Liver (tissue), 10 donors: ENCODE measurements at places on chromosomes 6 and 20. TPM values are rescaled to one million over a fixed set of nuclear protein-coding genes. Genes with fewer than 3 reads are reported as not detected.

The TAAR1 gene
- not detected for polyA plus RNA-seq

The C6orf136 gene
- 10.8 TPM for polyA plus RNA-seq

The ALDH8A1 gene
- 115 TPM for polyA plus RNA-seq

The TSBP1 gene
- not detected for polyA plus RNA-seq

The PLG gene
- polyA plus RNA-seq = 1,797 TPM

The FOXF2 gene
- not detected for polyA plus RNA-seq

The OPRM1 gene
- not detected for polyA plus RNA-seq

The CLIC5 gene
- polyA plus RNA-seq = 0.18 TPM

The IMPG1 gene
- polyA plus RNA-seq = not detected

The SOX18 gene
- 1.1 TPM for polyA plus RNA-seq

The RAB5IF gene
- polyA plus RNA-seq = 167 TPM

The RPP40 gene
- polyA plus RNA-seq = 9.4 TPM

The SLCO4A1 gene
- 4.3 TPM for polyA plus RNA-seq

The PSORS1C2 gene
- polyA plus RNA-seq = not detected
